ENCODE measurements at places on chromosomes 1 and 21.

DNA sequence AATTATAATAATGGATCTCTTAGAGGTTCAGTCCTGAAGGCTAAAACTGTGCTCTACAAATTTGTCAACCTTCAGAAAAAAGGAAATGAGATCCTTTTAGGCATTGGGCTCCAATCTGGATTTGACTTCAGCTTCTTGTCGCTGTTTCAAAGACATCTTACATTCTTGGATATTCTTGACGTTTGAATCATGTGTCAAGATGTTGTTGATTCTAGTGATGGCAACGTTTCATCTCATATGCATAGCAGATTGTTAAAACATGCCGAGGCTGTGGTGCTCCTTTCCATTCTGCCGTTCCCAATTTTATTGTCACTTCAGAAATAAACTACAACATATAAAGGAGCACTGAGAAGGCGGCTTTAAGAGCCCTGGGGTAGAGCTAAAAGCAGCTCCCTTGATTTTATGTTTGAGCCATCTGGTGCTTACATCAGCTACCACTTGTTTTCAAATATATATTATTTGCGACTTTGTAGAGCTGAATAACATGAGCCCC lies 467.6 kb upstream of the ZRANB2 start:
- no peak for DNase-seq

- no peak for DNase-seq
These were observed 22.3 kb downstream of the ACTA1 start for GRCh38 chr1:229411434-229412055.

DNA sequence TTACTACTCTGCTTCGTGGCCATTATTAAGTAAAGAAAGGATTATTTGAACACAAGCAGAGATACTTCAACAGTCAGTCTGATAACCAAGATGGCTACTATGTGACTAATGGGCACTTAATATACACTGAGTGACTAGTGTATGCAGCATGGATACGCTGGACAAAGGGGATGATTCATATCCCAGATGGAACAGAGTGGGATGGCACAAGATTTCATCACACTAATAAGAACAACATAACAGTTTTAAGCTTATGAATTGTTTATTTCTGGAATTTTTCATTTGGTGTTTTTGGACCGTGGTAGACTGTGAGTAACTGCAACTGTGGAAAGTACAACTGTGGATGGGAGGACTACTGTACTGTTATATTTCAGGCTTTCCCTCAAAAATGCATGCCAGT lies 9.4 kb downstream of the ZCCHC17 start:
- DNase-seq: no peak

GRCh38 chr1:37474046-37474696 lies at the start of gene ZC3H12A:
ZC3H12A (plus strand) TSS chr1:37474580; CDS start chr1:37475497, 917 bp downstream.
- peak; percentile 95 for DNase-seq

DNA sequence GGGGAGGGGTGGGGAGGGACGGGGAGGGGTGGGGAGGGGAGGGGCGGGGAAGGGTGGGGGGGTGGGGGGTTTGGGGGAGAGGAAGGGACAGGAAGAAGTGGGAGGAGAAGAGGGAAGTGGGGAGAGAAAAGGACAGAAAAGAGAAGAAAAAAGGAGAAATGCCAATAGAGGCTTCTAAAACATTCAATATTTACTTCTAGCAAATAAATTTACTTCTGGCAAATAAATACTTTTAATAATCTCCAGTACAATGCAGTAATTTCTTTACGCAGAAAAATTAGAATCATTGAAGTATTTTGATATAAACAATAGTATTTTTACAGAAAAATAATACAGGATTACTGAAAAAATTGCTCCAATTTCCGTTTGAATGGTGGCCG lies 9.4 kb upstream of the GPR161 start:
- no peak for DNase-seq

- DNase-seq: peak; percentile 72
These were observed 70.8 kb upstream of the KCND3 start for GRCh38 chr1:112060261-112060660.

DNA sequence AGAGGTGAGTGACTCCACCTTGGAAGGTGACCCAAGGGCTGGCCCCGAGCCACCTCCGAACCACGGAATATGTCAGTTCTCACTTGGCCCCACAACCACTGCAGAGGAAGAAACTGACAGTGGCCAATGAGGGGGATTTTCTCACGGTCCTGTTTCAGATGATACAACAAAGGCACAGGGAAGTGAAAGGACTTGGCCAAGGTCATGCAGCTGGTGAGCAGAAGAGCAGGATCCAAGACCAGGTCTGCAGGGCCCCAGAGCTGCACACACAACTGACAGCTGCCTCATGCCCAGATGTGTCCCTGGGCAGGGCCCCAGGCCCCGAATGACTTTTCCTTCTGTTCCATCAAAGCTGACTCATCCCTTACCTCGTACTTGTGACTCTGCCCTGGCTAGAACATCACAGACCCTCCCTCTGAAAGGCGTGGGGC lies 25.8 kb upstream of the EVA1B start:
- DNase-seq: no peak

DNA sequence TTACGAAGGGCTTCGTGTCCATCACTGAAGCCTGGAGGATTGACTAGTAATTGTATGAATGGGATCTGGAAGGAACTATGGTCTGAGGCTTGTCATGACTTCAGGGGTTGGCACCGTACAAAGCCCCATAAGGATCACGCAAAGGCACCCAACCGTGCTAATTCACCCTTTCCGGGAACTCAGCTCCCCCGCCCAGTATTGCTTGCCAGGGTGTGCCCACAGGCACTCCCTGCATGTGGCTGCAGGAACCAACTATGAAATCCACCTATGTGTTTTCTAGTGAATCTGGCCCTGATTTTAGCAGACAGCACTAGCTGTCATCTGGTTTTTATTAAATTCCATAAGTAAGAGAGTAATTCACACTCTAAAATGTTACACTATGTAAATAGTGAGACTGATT lies 139.2 kb downstream of the TM2D1 start:
- no peak for DNase-seq

- DNase-seq: no peak
These were observed 39.6 kb upstream of the GRIK3 start for GRCh38 chr1:37073854-37074379.

All from NCI-H446 (cell line).